ENCODE measurements at places on chromosomes 5 and 9. TPM values are rescaled to one million over a fixed set of nuclear protein-coding genes. Genes with fewer than 3 reads are reported as not detected.

Gene EPB41L4B
- total RNA-seq: 0.24 TPM

Gene CBY3
- total RNA-seq: not detected

Gene ADRB2
- total RNA-seq: 0.26 TPM

Gene FREM1
- 0.14 TPM for total RNA-seq

Gene PTPDC1
- total RNA-seq: 4.5 TPM

Gene ST8SIA4
- total RNA-seq: 27.2 TPM

Gene ANGPTL2
- not detected for total RNA-seq

Gene ACTBL2
- not detected for total RNA-seq

Gene SH3RF2
- total RNA-seq: 0.11 TPM

Gene PLEKHG4B
- total RNA-seq: 0.05 TPM

Gene ANKRD55
- 0.21 TPM for total RNA-seq

Gene TNFSF15
- 0.53 TPM for total RNA-seq

Gene GLRA1
- not detected for total RNA-seq

Gene ATOSB
- 2.8 TPM for total RNA-seq

Gene ERCC8
- 10.9 TPM for total RNA-seq

Gene PLPP7
- not detected for total RNA-seq

Gene GPX8
- 0.40 TPM for total RNA-seq

Gene CDKN2B
- total RNA-seq: 0.16 TPM

Gene PCDHGA2
- not detected for total RNA-seq

Gene STPG3
- total RNA-seq: not detected

Gene CLIC3
- 0.18 TPM for total RNA-seq

Gene DNAH5
- not detected for total RNA-seq

Gene MYMK
- not detected for total RNA-seq

Gene FGF1
- not detected for total RNA-seq

Gene ELAVL2
- total RNA-seq: not detected

Gene LCN15
- not detected for total RNA-seq
